ENCODE measurements at places on chromosomes 16 and 17.
A peak's percentile ranks its signal among the peaks of the same experiment; 100 is the strongest.

DNA sequence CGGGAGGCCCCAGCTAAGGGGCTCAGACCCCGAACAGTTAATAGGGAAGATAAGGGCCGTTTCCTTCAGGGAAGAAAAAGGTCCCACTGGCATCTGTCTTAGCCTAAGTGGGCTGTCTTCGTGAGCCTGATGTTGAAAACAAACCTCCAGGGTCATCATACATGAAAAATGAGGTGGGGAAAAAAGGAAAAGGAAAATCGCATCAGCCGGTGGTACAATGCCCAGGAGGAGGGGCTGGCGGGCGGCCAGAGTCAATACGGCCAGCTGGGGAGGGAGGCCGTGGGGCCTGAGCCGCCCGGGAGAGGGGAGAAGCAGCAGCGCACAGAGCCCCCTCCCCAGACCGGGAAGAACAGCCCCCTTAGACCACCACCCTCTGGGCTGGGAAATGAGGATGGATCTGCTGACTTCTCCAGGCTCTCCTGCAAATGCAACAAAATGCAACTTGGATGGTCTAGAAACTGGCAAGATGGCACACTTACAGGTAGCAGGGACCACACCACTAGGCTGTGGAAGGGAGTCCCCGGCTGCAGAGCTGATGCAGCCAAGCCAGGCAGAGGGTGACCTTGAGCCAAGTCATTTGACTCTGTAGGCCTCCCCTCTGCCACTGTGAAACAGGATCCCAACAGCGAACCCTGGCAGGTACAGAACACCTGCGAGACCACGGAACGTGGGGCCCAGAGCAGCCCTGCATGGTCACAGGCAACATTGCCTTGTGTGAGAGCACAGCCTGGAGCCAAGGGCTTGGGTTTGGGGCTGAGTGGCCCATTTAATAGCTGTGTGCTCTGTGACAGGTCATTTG, 448.5 kb downstream of the SOX9 start:
- no peak for DNase-seq

GRCh38 chr16:79096246-79096645, 504.3 kb downstream of the MAF start:
- no peak for DNase-seq

- DNase-seq, result no peak
These were observed 19.0 kb upstream of the ZNF652 start for GRCh38 chr17:49381033-49381432.

DNA sequence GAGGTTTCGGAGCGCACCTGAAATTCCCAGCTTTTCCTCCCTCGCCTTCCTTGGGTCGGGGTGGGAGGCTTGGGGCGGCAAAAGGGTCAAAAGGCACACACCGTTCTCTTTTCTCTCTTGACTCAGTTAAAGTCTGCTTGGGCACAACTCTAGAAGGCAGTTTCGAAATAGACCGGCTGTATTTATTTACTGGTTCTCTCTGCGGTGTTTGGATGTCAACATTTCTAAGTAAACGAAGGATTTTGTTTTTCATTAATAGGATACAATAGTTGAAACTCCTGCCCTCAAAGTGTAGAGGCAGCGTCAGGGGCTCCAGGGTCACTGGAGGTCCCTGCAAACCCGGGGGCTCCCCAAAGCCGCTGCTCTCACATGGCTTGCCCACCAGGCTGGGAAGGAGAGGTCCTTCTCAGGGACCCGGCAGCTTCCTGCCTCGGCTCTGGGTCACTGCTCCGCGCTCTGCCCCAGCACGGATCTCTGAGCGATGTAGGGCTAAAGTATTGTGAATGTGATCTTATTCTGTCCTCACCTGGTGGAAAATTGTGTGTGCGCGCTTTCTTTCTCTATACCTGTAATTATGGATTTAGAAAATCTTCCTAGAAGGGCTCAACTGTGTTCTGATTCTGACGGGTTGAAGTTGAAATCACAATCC, 952 bp downstream of the BMERB1 start:
- DNase-seq, result no peak

GRCh38 chr17:80931421-80932265, 60.0 kb upstream of the CHMP6 start:
- no peak for DNase-seq

GRCh38 chr16:83023011-83023410, 396.2 kb downstream of the CDH13 start:
- no peak for DNase-seq

DNA sequence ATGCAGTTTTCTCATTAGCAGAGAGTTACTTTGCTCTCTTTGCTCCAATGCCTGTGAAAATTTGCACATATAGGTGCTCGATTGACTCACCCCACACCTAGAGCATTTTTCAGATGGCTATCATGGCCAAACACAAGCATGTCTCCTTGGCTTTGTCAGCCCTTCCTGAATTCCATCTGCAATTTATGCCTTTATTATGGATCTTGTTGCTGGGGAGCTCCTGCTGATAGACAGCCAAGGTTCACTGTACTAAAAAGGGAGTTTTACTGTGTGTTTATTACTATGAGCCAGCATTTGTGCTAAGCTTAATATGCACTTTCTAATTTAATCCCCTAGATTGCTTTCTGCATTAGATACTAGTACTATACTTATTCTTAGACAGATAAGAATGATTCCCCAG, 93.3 kb downstream of the TOX3 start:
- no peak for DNase-seq

DNA sequence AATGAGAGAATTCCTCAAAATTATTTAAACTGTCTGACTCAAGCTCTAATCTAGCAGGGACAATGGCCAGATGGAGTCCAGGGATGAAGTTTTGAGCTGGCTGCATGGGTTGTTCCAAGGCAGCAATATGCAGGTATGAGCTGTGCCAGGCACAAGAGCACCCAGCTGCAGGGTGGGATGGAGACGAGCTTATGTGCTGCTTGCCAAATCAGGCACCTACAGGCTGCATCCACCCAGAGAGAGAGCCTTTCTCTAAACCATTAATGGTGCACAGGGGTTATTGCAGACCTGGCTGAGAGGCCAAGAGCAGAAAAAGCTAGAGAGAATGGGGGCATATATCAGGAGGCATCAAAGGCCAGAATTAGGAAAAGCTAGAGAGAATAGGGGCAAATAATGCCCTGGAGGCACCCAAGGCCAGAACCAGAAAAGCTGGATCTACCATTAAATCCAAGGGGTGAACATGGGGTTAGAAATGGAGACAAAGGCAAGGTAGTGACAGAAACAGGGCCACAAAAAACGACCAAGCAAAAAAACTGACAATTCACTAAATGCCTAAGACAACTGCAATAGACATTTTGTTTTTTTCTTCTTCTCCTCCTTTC, 11.0 kb downstream of the KRT33A start:
- DNase-seq, result no peak

DNA sequence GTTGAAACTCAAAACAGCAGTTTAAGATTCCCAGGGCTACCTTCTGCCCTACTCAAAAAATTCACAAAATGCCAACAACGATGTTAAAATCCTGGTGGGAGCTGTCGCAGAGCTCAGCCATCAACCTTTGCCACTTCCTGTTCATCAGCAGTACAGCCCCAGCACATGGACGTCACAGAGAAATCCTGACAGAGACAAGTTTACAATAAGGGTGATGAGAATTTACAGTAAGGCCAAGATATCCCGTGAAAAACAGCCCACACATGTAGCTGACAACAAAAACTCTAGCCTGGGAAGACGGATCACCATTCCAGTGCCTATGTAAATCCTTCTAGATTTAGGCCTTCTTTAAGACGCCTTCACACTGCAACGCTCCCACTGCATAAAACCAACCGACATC, 18.8 kb downstream of the USP22 start:
- no peak for DNase-seq

- DNase-seq, result no peak
These were observed 62.9 kb downstream of the PHKB start for GRCh38 chr16:47524007-47524405.

GRCh38 chr17:74037320-74037719, 166.2 kb upstream of the RPL38 start:
- no peak for DNase-seq

- DNase-seq, result no peak
These were observed 432.6 kb downstream of the TOX3 start for GRCh38 chr16:52114379-52114778.

DNA sequence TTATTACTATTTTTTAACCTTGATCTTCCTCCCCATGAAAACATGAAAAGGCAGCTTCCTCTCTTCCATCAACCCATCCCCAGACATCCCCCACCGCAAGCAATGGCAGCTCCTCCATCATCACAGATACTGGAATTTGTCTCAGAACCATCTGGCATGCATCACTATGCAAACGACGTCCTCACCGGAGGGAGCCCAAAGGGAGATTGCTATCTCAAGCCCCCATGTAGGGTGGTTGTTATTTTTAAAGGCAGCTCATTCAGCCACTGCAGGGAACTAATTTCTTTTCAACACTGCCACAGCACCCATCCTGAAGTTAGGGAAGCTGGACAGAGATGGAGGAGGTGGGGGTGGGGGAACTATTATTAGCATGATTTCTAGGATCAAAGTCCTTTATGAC, 222.5 kb downstream of the FOXL1 start:
- no peak for DNase-seq

DNA sequence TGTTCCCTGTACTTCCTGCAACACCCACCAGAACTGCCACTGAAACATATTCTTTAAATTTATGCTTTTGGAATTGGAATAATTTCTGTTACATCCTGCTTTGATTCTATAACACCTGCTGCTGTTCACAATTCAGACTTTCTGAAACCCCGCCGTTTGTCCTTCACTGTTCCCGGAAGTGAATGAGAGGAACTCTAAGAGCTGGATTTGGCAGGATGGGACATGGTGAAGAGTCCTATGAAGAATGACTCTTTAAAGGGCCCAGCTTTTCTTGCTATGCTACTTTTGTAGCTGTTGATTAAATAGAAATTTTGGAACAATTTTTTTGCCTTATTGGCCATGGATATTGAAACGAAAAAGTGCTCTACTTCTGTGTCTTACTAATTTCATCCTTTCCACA, 8.9 kb downstream of the AP2B1 start:
- no peak for DNase-seq

DNA sequence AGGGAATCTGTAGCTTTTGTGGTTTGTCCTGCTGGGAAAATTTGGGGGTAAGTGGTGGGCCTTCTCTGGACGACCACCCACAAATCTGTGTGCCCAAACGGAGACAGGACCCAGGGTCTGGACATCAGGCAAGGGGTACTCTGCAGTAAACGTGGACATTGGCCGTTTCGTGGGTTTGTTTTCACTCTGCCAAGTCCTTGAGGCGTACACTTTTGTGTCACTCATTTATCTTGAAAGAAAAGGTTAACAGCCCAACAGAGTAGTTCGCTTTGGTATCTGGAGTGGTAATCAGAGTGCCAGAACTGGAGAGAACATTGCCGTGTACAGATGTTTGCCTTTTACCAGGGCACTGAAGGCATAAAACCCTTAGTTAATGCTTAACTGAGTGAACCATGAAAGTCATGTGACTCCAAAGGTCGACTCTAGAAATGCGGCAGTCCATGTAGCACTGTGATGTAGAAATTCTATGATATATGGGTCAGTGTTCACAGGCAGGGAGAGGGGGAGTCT, 15.4 kb downstream of the NAA60 start:
- DNase-seq, result no peak

GRCh38 chr17:59093702-59094231, 12.9 kb downstream of the TRIM37 start:
- DNase-seq, result no peak

- no peak for DNase-seq
These were observed 98.8 kb upstream of the SHISA6 start for GRCh38 chr17:11142231-11142630.

- DNase-seq, result no peak
These were observed 66.2 kb upstream of the LYRM9 start for GRCh38 chr17:27959382-27959709.

- DNase-seq, result no peak
These were observed 25.4 kb downstream of the NGFR start for GRCh38 chr17:49520386-49521087.

- DNase-seq, result no peak
These were observed 224.3 kb downstream of the SOX9 start for GRCh38 chr17:72345088-72345487.

- DNase-seq, result no peak
These were observed 59.5 kb downstream of the CHD9NB start for GRCh38 chr16:52993179-52993578.

- DNase-seq, result no peak
These were observed 77.2 kb downstream of the BRIP1 start for GRCh38 chr17:61786088-61786487.

DNA sequence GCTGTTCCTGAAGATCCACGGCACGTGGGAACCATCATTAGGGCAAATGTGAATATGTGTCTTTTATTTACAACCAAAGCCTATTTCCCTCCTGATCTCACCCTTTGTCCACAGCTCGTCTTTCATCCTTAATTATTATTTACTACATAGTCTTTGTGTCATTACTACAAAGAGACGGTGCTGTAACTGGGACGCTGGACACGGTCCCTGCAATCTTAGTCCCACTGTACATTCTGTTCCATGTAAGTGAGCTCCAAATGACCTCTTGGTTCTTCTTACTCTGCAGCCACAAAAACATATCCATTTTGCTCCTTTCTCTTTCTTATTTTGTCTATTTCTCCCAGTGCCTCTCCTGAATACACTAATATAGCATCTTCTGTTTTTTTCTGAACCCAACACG, 12.7 kb upstream of the KRT23 start:
- no peak for DNase-seq

DNA sequence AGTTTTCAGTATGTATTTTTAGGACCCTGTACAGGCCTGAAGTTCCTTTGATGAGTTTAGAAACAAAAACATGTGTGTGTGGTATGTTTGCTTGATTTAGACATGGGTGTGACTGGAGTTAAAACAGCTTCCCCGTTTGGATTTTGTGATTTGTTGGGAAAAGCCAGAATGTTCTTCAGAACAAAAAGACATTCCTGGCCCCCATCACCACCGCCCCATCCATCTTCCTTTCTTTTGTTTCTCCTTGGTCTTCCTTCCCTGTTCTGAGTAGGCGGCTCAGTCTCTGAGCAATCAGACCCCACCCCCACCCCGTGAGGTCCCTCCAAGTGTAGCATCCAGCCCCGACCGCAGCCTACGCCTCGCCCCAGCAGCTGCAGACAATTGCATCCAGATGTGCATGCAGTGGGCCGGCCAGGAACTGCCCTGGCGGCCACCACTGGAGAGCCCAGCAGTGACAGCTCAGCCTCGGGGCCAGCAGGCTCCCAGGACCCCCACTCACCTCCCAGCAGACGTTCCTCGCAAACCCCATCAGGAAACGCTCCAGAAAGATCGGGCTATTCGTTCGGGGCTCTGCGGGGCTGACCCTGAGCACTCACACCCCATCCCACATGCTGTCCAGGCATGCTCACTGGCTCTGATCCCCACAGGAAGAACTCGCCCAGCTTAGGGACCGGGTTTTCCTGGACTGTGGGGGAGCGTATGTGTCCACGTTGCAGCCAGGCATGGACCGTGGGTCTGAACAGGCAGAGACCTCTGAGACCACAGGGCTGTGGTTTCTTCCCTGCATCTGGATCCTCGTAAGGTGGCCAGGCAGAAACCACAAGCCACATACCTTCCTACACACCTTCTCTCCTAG, 99.8 kb upstream of the CDH5 start:
- no peak for DNase-seq

GRCh38 chr16:81616321-81617020, 162.6 kb upstream of the PLCG2 start:
- DNase-seq, result peak; percentile 63
